ENCODE measurements at places on chromosomes 3 and 15. TPM values are rescaled to one million over a fixed set of nuclear protein-coding genes. Genes with fewer than 3 reads are reported as not detected.

DNA sequence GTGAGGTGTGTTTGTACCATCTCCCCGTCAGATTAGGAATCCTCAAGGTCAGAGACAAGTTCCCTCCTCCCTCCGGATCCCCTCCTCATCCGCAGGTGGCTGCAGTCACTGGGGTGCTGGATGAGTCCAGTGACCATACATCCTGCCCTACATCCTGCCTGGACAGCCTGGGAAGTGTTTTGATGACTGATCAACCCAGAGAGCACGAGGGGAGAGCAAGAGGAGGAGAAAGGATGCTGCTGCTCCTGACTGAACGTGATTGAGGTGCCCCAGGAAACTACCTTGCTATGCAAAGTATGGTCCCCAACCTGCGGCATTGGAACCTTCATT is 65.1 kb downstream of the SLC12A8 start:
- H3K27me3 ChIP-seq: no peaks in the 10 kb centered on the region
- no peaks in the 10 kb centered on the region for H3K36me3 ChIP-seq
- no peak for DNase-seq
- H3K27ac ChIP-seq: no peak overlapping the region
- peaks cover 78% of the 10 kb centered on the region for H3K4me1 ChIP-seq

DNA sequence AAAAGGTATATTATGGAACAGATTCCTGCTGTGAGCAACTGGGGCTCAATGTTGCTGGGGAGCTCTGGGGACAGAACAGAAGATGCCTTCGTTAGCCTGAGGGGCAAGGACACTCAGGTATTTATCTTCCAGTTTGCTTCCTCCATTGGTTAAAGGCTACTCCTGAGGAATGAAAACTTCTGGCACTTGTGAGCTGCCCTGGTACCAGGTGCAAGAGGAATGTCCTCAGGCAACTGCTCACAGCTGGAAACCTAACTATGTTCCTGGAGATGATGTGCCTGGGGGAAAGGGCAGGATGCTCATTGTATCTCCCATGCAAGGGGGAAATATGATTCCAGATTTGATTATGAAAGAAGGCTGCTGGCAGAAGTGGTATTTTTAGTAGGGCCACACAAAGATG is 54.0 kb upstream of the BBX start:
- H3K4me3 ChIP-seq: no peak overlapping the region
- no peaks in the 10 kb centered on the region for H3K4me1 ChIP-seq
- no peak for DNase-seq
- H3K27me3 ChIP-seq: no peaks in the 10 kb centered on the region
- H3K27ac ChIP-seq: no peak overlapping the region

DNA sequence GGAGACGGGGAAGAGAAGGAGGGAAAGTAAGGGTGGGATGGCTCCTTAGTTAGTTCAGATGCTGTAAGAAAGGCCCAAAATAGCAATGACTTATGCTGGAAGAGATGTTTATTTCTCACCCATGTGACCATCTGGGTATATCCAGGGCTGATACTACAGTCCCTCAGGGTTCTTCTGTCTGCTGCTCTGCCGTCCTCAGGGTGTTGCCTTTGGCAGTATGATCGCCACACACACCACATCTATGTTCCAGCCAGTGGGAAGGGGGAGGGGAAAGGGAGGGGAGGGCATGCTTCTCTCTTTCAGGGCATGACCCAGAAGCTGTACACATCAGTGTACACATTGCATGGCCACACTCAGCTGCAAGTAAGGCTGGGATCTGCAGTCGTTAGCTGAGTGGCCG is 10.2 kb downstream of the CD276 start:
- no peak overlapping the region for H3K27ac ChIP-seq
- no peaks in the 10 kb centered on the region for H3K36me3 ChIP-seq
- no peaks in the 10 kb centered on the region for H3K4me1 ChIP-seq
- no peak for DNase-seq
- H3K4me3 ChIP-seq: no peak overlapping the region

- H3K4me1 ChIP-seq: no peaks in the 10 kb centered on the region
- H3K36me3 ChIP-seq: no peaks in the 10 kb centered on the region
Measured at GRCh38 chr3:72990701-72991395, 5.8 kb upstream of the PPP4R2 start.

GRCh38 chr3:167691366-167691765 is 37.6 kb upstream of the WDR49 start:
- no peaks in the 10 kb centered on the region for H3K4me1 ChIP-seq
- H3K36me3 ChIP-seq: no peaks in the 10 kb centered on the region
- DNase-seq: no peak
- H3K4me3 ChIP-seq: no peak overlapping the region

DNA sequence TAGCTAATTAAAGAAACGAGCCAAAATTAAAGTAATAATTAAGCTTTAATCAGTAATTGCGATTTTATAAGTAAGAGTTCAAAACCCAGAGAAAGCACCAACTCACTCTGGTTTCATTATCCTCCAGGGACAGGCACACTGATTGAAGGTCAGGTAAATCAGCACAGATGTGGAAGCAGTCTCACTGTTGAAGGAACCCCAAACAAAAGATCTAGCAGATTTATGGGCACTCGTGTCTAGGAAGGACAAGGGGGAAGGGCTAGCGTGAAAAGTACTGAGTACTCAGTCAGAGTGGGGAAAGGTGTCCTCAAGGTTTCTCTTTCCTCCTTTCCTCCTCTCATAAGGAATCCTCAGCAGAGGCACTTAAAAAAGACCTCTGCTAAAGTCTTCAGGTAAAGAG is 320.1 kb downstream of the PYDC2 start:
- no peaks in the 10 kb centered on the region for H3K27me3 ChIP-seq
- no peaks in the 10 kb centered on the region for H3K36me3 ChIP-seq
- no peaks in the 10 kb centered on the region for H3K4me1 ChIP-seq
- DNase-seq: no peak

- no peaks in the 10 kb centered on the region for H3K4me1 ChIP-seq
- no peak overlapping the region for H3K27ac ChIP-seq
- no peaks in the 10 kb centered on the region for H3K27me3 ChIP-seq
- no peak overlapping the region for H3K4me3 ChIP-seq
Measured at GRCh38 chr15:48096813-48097212, 24.0 kb upstream of the SLC24A5 start.

- no peak overlapping the region for H3K27ac ChIP-seq
- no peaks in the 10 kb centered on the region for H3K4me1 ChIP-seq
- H3K4me3 ChIP-seq: no peak overlapping the region
Measured at GRCh38 chr3:22244761-22245521, 493.9 kb upstream of the ZNF385D start.

GABRA5 gene
- total RNA-seq: not detected

Measured in tibial nerve (tissue), 4 donors.